ENCODE measurements at places on chromosomes 2 and 18.

- peak; percentile 31 for DNase-seq
Measured at GRCh38 chr2:88903749-88904353, 212.4 kb downstream of the RPIA start.

DNA sequence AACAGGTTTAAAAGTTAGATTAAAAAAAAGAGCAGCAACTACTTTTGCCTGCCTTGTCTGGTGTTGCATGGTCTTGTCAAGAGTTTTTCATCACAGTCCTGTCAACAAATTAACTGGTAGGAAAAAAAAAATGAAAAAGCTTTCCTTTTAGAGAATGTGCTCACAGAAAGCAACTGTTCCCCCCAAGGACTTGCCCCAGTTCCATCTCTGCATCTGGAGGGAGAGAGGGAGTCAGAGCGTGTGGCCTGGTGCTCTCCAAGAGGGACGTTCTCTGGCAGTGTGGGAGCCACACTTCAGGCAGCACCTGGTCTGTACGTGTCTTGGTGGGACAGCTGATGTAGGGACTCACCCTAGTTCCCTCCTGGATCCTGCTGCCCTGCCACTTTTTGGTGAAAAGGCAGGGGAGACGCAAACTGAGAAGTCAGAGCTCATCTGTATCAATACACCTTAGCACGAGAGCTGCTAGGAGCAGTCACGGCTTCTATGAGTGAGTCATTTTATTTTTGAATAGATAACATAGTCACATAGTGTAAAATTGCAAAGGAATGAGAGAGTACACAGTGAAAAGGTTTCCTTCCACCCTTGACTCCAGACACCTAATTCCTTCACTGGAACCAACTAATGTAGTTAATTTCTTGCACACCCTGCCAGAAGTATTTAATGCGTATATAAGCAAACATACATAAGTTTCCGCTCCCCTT lies 172.5 kb upstream of the MGAT5 start:
- DNase-seq, result no peak

DNA sequence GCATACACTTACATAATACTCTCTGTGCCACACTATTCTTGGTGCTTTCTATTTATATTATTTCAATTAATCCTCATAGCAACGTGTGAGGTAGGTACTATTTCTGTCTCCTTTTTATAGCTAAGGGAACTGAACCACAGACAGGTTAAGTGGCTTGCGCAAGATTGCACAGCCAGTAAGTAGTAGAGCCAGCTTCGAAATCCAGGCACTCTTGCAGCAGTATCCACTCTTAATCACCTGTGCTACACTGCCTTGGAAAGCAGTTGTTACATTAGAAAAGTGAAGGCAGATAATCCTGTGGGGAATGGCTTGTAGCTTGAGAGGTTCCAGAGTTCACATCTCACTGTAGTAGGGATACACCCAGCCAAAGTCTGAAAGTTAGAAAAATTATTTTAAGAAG lies 198.3 kb downstream of the LDLRAD4 start:
- no peak for DNase-seq

- DNase-seq, result peak; percentile 36
Measured at GRCh38 chr2:9558948-9559381, 3.3 kb upstream of the ADAM17 start.

DNA sequence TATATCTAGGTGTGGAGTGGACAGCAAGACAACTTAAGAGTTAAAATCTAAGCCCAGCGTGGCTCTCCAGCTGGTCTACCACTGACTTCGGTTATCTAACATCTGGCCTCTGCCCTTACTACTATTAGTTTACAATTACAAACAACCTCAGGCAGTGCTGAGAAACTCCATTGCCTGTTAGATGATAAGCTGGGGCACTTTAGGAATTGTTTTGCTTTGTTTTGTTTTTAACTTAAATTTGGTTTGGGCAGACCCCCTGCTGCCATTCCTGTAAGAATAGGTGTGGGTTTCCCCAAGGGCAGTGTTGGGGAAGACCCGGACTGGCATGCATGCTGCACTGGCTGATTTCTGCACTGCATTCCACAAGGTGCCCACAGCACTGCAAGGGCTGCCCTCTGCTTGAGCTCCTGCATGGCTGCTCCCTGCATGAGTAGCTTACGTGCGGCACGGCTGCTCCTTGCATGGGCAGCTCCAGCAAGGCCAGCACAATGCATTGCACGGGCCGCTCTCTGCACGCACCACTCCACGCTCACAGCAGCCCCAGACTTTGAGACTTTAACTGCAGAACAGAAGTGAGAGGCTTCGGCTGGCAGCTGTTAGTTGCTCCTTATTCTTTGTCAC lies 74.2 kb upstream of the SERTAD2 start:
- no peak for DNase-seq

- DNase-seq, result no peak
Measured at GRCh38 chr2:195367809-195368208, 289.2 kb upstream of the SLC39A10 start.

DNA sequence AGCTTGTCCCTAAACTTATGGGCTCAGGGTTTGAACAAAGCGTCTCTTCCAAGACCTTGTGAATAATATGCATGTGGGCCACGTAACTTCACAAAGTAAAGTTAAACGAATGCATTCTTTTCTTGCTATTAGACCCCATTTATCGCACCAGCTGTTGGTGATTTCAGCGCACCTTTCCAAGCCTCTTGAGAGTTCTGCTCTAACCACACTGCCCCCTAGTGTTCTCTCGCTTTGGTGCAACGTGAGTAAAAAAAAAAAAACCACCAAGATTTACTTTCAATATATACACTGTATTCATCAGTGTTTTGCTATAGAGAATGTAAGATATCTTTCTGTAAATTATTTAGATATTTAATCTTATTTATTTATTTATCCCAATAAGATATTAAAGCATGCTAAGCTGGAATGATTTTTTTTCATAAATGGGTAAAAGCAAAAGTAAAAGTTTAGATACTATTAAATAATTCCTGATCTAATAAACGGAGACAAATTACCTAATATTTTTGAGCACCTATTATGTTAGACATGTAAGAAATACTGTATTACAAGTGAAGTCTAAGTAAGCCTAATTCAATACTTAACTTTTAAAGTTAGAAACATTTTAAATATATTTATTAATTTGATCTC lies 459.5 kb downstream of the DLGAP1 start:
- peak; percentile 60 for DNase-seq

DNA sequence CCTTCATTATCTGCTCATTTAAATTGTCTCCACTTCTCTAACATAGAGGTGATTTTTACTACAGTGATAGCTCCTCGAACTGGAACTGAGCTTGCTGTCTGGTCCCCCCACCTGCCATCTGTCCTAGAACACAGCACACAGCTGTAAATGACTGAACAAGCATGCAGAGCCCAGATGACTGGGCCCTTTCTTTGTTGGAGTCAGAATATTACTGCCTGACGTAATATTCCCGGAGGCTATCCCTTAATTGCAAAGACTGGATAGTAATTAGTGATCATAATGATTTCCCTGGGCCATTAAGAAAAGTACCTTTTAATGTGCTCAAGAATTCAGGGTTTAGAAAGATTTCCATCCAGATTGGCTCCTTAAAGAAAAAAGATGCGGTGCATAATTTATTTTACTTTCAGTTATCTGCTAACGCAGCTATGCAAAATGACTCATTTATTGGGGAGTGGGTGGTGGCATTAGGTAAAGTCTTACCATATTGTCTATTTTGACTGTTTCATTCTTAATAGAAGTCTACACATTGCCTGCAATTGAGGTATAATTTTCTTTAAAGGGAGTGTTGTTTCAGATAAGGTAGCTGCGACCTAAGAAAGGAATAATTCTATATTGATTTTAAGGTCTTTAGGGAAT lies 84.4 kb downstream of the MAP4K4 start:
- no peak for DNase-seq

DNA sequence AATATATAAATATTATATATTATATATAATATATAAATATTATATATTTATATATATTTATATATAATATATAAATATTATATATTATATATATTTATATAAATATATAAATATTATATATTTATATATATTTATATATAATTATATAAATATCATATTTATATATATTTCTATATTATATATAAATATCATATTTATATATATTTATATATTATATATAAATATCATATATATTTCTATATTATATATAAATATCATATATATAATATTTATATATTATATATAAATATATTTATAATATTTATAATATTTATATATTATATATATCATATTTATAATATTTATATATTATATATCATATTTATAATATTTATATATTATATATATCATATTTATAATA lies 321.4 kb downstream of the CDH2 start:
- no peak for DNase-seq

GRCh38 chr18:8124232-8125146 lies 484.7 kb upstream of the RAB12 start:
- no peak for DNase-seq

- no peak for DNase-seq
Measured at GRCh38 chr2:85635636-85636035, 19.6 kb downstream of the USP39 start.

DNA sequence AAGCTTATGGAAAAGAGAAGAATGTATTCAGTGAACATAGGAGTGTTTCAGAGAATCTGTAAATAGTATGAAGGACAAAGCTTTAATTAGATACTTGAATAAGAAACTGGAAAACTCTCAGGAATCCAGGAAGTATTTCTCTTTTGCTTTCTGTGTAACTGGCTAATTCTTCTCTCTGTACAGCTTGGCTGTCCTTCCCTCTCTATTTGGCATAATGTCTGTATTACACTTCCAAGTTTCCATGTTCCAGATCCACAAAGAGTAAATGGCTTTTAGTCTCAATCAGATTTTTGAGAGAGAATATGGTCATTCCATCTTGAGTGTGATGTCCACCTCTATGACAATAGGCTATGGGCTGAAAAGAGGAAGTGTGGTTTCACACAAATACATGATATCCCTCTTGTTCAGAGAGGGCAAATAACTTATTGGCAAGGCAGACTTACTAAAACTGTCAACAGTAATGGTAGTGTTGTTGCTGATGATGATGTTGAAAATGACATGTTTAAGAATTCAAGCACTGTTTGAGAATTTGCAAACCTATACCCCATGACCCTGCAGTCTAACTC lies 129.2 kb upstream of the ERBB4 start:
- DNase-seq, result peak; percentile 59

- DNase-seq, result no peak
Measured at GRCh38 chr18:62796216-62796621, 80.9 kb downstream of the PHLPP1 start.

GRCh38 chr2:190862571-190862991 lies 18.0 kb upstream of the GLS start:
- no peak for DNase-seq

GRCh38 chr18:77115192-77115953 lies 17.2 kb downstream of the MBP start:
- no peak for DNase-seq

DNA sequence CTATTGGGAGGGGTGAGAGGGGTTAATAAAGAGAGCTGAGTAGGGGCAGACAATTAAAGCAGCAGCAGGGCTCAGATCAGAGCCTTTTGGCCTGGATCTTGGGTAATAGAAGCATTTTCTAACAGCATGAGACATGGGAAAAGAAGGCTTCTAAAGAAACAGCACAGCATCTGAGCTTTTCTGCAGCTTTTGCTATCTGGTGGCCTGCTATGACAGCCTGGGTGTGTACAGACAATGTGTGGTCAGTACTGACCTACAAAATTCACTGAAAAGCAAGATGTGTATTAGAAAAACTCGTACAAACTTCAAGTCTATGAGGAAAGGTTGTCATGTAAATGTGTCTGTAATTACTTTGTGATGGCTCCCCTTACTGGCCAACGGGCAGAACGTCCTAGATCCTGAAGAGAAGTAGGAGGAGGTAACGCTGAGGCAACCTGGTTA lies 95.6 kb downstream of the GALNT3 start:
- DNase-seq, result peak; percentile 55

- no peak for DNase-seq
Measured at GRCh38 chr2:145044491-145044890, 524.6 kb upstream of the ZEB2 start.

DNA sequence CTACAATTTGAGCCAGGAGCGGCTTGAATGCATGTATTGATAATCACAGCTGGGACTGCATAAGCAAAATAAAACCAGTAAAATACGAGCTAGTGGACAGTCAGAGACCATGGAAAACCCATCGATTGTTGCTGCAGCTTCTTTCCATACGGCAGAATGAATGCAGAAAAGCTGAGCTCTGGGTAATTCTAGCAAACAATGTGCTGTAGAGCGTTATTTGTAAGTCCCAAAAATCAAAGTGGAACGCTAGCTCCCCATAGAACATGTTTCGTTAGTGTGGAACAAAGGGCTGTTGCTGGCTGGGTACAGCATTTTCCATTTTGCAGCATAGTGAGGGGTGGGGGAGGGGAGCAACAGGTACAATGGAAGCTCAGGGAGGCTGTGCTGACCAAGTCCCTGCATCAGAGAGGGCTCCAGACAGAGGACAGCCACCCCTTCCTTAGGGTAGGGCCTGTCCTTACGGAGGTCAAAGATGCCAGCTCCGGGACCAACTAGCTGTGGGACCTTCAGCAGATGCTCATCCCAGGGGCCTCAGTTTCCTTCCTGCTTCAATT lies 74.1 kb downstream of the BOD1L2 start:
- DNase-seq, result no peak

GRCh38 chr2:165815299-165816141 lies 21.5 kb upstream of the GALNT3 start:
- DNase-seq, result no peak

DNA sequence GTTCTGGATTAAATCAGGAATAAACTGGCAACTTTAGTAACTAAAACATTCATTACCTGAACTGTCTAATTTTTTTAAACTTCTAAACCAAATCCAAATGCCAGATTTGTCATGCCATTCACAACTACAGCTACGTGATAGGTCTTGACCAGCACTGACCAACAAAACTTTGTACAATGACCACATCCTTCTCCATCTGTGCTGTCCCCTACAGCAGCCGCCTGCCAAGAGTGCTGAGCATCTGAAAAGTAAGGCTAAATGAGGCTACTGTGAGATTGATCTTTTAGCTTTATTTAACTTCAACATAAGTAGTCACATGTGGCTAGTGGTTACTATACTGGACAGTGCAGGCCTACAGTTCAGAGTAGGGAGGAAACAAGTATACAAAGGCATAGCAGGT lies 7.6 kb downstream of the FAM168B start:
- DNase-seq, result no peak

DNA sequence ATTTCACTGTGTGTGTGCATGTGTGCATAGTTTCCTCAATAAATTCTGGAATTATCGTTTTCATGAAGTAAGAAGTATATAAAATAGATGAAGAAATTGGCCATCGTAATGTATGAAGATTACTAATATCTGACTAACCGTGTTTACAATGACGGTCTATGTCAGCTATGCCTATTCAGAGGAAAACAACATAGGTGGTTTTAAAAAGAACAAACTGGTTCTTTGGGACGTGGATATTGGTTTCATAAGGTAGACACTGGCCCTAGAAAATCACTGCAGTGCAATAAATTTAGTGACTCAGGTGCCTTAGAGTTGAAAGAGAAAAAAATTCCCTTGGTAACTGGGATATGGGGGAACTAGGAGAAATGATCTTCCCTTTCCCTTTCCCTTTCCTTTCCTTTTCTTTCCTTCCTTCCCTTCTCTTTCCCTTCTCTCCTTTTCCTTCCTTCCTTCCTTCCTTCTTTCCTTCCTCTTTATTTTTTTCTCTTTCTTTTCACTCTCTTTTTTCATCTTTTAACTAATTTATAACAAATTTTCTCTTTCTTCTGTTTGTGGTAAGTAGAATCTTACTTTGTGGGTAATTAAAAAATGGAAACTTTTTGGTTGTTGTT lies 36.4 kb downstream of the MAP2 start:
- no peak for DNase-seq
